HCT116 (cell line): ENCODE measurements at places on chromosomes 2 and 18. TPM values are rescaled to one million over a fixed set of nuclear protein-coding genes. Genes with fewer than 3 reads are reported as not detected.

The NCKAP5 gene
- total RNA-seq = 0.30 TPM

- no peaks in the 10 kb centered on the region for H3K27me3 ChIP-seq
- no peak for DNase-seq
- no peak overlapping the region for H3K27ac ChIP-seq
- H3K36me3 ChIP-seq = no peaks in the 10 kb centered on the region
- H3K4me3 ChIP-seq = no peak overlapping the region
These were observed 11.9 kb downstream of the SDC1 start for GRCh38 chr2:20212871-20213503.

The ZNF396 gene
- 1.3 TPM for total RNA-seq

DNA sequence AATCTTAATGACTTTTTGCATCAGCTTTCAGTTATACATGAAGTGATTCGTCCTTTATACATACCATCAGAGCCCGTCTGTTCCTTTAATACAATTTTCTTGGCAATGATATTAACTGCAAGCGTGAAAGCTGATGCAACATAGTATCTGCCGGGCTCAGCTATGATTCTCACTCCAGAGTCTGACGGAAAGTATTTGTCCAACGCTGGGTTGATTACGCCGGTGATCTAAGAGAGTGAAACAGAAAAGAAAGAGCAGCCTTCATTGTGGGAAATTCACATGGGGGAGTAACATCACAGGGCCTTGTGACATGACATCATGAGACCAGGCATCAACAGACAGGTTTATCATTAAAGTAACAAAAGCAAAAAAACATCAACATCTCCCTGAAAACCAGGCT lies 6.2 kb downstream of the ODC1 start:
- H3K4me1 ChIP-seq = peaks cover 7% of the 10 kb centered on the region
- H3K27ac ChIP-seq = no peak overlapping the region
- peaks cover 59% of the 10 kb centered on the region for H3K36me3 ChIP-seq
- no peaks in the 10 kb centered on the region for H3K27me3 ChIP-seq
- H3K4me3 ChIP-seq = no peak overlapping the region

- no peaks in the 10 kb centered on the region for H3K36me3 ChIP-seq
- peaks cover 31% of the 10 kb centered on the region; the same call in 1 of the 2 replicates for H3K4me1 ChIP-seq
- DNase-seq = no peak
- no peaks in the 10 kb centered on the region for H3K27me3 ChIP-seq
- H3K4me3 ChIP-seq = no peak overlapping the region
These were observed 12.5 kb upstream of the PAX8 start for GRCh38 chr2:113291191-113291590.

- no peaks in the 10 kb centered on the region for H3K4me1 ChIP-seq
- peaks cover 13% of the 10 kb centered on the region; the same call in 1 of the 2 replicates for H3K27me3 ChIP-seq
- H3K4me3 ChIP-seq = no peak overlapping the region
- no peaks in the 10 kb centered on the region for H3K36me3 ChIP-seq
- no peak overlapping the region for H3K27ac ChIP-seq
These were observed 18.2 kb upstream of the TNP1 start for GRCh38 chr2:216878072-216878471.

The RUFY4 gene
- total RNA-seq = 0.27 TPM

DNA sequence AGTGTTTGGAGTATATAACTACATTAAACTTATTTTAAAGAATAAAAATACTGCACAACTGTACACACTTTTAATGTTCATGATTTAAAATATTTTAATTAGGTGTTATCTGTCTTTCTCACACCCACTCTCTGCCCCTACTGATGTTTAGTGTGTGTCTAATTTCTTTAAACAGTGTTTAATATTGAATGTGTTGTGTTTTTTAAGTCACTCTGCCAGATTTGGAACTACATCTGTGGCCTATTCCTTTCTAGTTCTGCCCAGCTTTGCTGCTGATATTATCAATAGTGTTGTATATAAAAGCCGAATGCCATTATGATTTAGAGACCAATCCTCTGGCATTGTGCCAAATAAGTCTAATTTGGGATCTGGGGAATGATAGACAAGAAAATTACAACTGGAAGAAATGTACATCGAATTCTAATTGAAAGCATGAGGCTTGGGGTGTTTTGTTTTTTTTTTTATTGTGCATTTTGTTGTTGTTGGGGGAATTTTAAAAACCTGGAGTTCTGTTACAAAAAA lies 398.0 kb downstream of the CPS1 start:
- H3K4me3 ChIP-seq = no peak overlapping the region
- no peak overlapping the region for H3K27ac ChIP-seq
- H3K4me1 ChIP-seq = peaks cover 5% of the 10 kb centered on the region; the same call in 1 of the 2 replicates
- H3K27me3 ChIP-seq = no peaks in the 10 kb centered on the region

The MC4R gene
- not detected for total RNA-seq

The CRYBA2 gene
- total RNA-seq = not detected

The KYNU gene
- 0.22 TPM for total RNA-seq

- H3K27ac ChIP-seq = no peak overlapping the region
- DNase-seq = no peak
- H3K4me1 ChIP-seq = peaks cover 10% of the 10 kb centered on the region; the same call in 1 of the 2 replicates
- H3K4me3 ChIP-seq = no peak overlapping the region
- no peaks in the 10 kb centered on the region for H3K27me3 ChIP-seq
These were observed 88.1 kb downstream of the VSNL1 start for GRCh38 chr2:17628349-17629261.

The CROCC2 gene
- total RNA-seq = not detected

The ST8SIA5 gene
- 0.54 TPM for total RNA-seq

- H3K27ac ChIP-seq = no peak overlapping the region
- H3K4me1 ChIP-seq = peaks cover 22% of the 10 kb centered on the region
- no peaks in the 10 kb centered on the region for H3K27me3 ChIP-seq
These were observed 129.5 kb upstream of the PELI1 start for GRCh38 chr2:64273524-64274398.

The SLC9A2 gene
- total RNA-seq = 1.4 TPM

- no peak overlapping the region for H3K4me3 ChIP-seq
- H3K27me3 ChIP-seq = no peaks in the 10 kb centered on the region
- DNase-seq = no peak
- H3K4me1 ChIP-seq = no peaks in the 10 kb centered on the region
- no peak overlapping the region for H3K27ac ChIP-seq
These were observed 416.5 kb downstream of the MEIS1 start for GRCh38 chr2:66851449-66851872.

The CYTIP gene
- 0.64 TPM for total RNA-seq

DNA sequence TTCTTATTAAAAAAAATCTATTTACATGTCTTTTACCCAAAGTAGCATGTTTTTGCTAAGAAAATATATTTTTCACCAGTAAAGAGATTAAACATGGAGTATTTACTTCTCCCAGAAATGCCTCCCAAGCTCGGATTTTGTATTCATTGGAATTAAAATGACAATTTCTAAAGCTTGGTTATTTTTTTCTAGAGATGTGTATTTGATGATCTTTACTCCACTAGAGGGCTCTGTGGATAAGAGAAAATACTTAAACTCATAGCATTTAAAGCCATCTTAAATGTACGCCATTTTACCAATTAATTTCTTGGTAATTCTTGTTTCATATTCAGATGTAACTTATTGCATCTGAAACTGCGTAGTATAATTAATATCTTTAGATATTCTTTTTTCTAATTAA lies 461.4 kb downstream of the GALR1 start:
- H3K4me1 ChIP-seq = no peaks in the 10 kb centered on the region
- DNase-seq = no peak
- H3K36me3 ChIP-seq = no peaks in the 10 kb centered on the region
- no peak overlapping the region for H3K4me3 ChIP-seq
- H3K27ac ChIP-seq = no peak overlapping the region
- H3K27me3 ChIP-seq = no peaks in the 10 kb centered on the region

DNA sequence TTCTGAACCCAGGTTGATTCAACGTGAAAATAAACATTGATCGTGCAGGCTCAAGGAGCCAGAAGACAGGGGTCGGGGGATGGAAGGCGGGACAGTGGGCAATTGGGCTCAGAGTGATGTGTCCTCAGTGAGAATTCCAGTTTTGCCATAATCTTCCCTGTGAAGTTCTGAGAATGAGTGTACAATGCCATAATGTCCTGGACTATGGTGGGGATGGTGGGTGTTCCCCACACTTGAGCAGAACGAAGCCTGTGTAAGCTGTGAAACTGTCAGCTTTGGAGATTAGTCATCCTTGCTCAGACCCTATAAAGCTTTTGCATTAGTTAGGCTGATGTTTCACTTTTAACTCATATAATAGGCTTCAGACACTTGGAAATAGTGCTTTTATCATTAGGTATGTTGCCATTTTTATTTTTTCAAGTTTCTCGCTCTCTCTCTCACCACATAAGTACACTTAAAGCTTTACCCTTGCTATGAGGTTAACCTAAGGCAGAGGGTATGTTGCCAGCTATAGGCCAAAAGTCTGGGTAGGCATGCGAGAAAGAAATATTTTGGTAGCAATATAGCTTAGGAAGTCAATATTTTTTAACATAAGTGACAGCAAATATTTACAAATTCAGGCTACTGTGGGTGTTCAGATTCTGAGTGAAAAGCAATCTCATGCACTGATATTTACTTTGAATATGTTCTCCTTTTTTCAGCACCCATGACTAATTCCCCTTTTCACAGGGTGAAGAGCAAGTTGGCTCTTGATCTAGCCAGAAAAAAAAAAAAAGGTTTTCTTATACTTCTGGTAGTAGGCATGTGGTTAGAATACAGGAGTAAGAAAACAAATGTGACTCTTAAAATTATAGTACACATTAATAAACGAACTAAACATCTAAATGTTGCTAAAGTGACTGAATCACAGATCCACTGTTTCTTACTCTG lies 47.2 kb downstream of the CDC42EP3 start:
- no peaks in the 10 kb centered on the region for H3K27me3 ChIP-seq
- no peaks in the 10 kb centered on the region for H3K36me3 ChIP-seq
- no peak overlapping the region for H3K4me3 ChIP-seq
- no peak for DNase-seq
- H3K4me1 ChIP-seq = no peaks in the 10 kb centered on the region

The GATA6 gene
- 3.3 TPM for total RNA-seq

The REG1B gene
- 4.2 TPM for total RNA-seq
